Immature natural killer cell (primary cell): ENCODE measurements at places on chromosomes 12 and 14.

DNA sequence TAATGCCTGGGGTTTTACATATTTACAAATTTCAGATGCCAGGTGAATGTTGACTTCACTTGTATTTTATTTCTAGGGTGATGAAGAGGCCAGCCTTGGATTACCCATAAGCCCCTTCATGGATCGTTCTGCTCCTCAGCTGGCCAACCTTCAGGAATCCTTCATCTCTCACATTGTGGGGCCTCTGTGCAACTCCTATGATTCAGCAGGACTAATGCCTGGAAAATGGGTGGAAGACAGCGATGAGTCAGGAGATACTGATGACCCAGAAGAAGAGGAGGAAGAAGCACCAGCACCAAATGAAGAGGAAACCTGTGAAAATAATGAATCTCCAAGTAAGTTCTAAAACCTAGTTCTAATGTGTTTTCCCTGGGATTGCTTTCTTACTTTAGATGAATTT is 41.3 kb upstream of the SLCO1C1 start:
- no peaks in the 10 kb centered on the region for H3K27me3 ChIP-seq
- DNase-seq = no peak
- H3K4me3 ChIP-seq = no peak overlapping the region
- H3K4me1 ChIP-seq = no peaks in the 10 kb centered on the region
- no peaks in the 10 kb centered on the region for H3K36me3 ChIP-seq

- peaks cover 9% of the 10 kb centered on the region for H3K36me3 ChIP-seq
- H3K4me3 ChIP-seq = peak overlapping the region; percentile 74
- peak; percentile 62 for DNase-seq
These were observed 9.1 kb downstream of the GNG2 start for GRCh38 chr14:51869411-51870100.

GRCh38 chr12:25986180-25986579 is 27.7 kb downstream of the RASSF8 start:
- H3K27me3 ChIP-seq = no peaks in the 10 kb centered on the region
- H3K4me3 ChIP-seq = no peak overlapping the region
- DNase-seq = no peak
- H3K36me3 ChIP-seq = no peaks in the 10 kb centered on the region

DNA sequence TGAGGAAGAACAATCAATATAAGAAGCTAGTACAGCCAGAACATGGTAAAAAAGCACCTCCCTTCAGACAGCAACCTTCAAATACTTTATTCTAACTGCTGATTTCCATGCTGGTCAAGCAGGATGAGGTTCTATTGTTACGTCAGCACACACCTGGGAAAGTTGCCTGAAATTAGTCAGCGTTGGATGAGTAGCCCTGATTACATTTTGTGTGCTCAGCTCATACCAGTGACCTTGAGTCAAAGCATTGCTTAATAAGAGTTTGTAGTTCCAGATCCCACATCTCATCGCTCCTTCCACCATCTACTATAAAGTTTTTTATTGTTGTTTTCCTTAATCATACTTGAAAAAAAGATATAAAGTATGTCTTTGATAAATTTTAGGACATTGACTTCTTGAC is 361.5 kb downstream of the EGLN3 start:
- H3K4me3 ChIP-seq = no peak overlapping the region
- no peak overlapping the region for H3K27ac ChIP-seq
- no peaks in the 10 kb centered on the region for H3K36me3 ChIP-seq
- no peak for DNase-seq
- H3K27me3 ChIP-seq = no peaks in the 10 kb centered on the region

GRCh38 chr12:62749586-62749985 is 185.4 kb downstream of the PPM1H start:
- no peaks in the 10 kb centered on the region for H3K36me3 ChIP-seq
- no peak overlapping the region for H3K27ac ChIP-seq
- peaks cover 2% of the 10 kb centered on the region for H3K4me1 ChIP-seq
- DNase-seq = no peak
- peaks cover 3% of the 10 kb centered on the region for H3K27me3 ChIP-seq
- no peak overlapping the region for H3K4me3 ChIP-seq

DNA sequence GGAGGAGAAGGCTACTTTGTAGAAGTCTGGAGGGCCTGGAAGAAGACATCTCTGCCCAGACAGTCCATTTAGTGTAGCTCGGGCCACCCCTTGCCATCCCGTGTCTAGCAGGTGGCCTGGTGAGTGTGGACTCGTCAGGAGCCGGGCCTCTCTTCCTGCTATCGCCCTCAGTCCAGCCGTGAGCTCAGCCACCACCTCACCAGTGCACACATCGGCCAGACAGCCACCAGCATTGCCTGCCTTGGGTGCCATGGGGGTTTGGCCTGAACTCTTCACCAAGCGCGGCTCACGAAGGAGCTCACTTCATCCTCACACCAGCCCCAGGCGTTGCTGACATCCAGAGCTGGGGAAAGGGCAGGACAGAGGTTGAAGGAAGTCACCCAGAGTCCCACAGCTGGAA is 19.6 kb upstream of the TRAF3 start:
- DNase-seq = no peak
- H3K27ac ChIP-seq = no peak overlapping the region
- H3K4me3 ChIP-seq = no peak overlapping the region
- peaks cover 2% of the 10 kb centered on the region for H3K27me3 ChIP-seq
- H3K36me3 ChIP-seq = no peaks in the 10 kb centered on the region
- no peaks in the 10 kb centered on the region for H3K4me1 ChIP-seq
